RWPE2 (cell line): ENCODE measurements at places on chromosomes 4 and X.
A peak's percentile ranks its signal among the peaks of the same experiment; 100 is the strongest.

DNA sequence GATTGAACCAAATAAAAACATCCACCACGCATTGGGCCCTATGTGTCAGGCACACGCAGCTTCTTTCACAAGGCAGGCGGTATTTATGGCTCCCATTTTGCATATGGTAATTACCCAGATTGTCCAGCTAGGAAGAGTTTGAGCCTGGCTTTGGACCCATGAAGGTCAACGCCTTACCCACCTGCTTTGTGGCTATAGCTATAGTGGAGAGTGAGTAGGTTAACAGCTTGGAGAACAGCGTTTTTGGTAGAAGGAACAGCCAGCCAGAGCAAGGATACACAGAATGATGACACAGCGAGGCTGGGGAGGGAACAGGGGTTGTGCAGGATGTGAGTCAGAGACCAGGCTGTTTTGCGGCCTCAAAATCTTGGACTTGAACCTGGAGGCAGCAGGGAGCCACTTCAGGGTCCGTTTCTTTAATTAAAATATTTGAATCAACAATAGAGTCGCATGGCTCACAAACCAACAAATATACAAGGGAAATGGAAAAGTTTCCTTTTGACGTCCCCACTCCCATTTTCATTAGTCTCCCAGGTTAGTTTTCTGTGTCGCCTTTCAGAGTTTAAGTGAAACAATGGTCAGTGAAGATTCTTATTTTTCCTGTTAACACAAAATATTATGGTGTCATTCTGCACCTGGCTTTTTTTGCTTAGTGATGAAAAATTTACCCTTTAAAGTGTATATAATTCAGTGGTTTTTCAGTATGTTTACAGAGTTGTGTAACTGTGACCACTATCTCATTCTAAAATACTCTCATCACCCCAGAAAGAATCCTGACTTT lies 118.2 kb upstream of the STX18 start:
- DNase-seq: peak; percentile 73

GRCh38 chrX:54029529-54030143 lies 14.6 kb downstream of the PHF8 start:
- DNase-seq: no peak

GRCh38 chr4:76515975-76516843 lies 81.2 kb downstream of the SHROOM3 start:
- no peak for DNase-seq

DNA sequence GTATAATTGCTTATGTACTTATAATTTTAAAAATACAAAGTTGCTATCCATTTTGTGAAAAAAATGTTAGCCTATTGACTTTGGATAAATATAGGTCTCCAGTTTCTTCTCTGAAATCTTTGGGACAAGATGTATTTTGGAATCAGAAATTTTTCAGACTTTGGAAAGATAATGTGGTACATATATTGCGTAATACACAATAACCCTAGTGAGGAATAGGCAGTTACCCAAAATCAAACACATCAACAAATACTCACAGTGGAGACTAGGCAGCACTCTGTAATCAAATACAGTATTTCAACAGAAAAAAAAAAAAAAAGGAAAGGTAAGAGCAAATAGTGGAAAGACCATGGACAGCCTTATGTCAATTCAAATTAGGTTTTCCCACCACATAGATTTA lies 796.8 kb downstream of the ADGRL3 start:
- no peak for DNase-seq

- DNase-seq: no peak
These were observed 255.8 kb downstream of the SOX3 start for GRCh38 chrX:140249088-140249487.

- DNase-seq: no peak
These were observed 31.3 kb upstream of the GNRHR start for GRCh38 chr4:67785528-67785927.

- no peak for DNase-seq
These were observed 275.7 kb downstream of the STPG2 start for GRCh38 chr4:97867557-97868091.

GRCh38 chrX:136457303-136457917 lies 30.3 kb upstream of the BRS3 start:
- DNase-seq: no peak

GRCh38 chr4:152073351-152074087 lies 312.7 kb upstream of the GATB start:
- DNase-seq: no peak

DNA sequence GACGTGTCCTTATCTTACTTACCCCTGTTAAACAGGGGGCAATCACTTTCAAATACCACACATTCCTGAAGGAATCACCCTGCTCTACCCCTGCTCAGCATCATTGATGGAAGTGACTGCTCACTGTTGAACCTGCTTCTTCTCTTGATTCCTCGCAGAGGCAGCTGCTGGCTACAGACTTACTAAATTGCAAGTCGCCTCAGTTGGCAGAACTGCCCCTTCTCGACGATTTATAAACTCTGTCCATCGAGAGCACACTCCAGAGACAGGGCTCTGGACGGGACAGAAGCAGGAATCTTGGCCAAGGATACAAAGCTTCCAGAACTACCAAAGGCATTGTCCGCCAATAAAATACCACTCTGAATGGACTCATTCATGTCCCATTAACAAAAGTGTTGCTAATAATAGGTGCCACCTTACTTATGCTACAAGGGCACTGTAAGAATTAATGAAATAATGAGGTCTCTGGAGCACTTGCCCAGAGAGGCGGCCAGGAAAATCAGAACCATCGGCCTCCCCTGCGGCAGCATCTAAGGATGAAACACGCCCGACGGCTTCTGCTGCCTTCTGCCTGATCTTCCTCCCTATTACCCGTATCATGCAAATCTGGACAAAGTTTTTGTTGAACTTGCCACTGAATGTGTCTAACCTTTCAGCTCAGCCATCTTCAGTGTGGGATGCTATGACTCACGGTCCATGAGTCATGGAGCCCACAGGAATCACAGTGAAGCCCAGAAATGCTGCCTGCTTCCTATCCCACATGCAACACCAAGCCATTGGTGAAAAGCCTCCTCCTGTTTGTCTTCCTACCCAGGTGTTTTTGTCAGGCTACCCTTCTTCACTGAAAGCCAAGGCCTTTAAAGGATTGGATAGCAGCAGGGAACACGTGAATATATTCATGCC lies 164.9 kb downstream of the MAML3 start:
- DNase-seq: peak; percentile 85

DNA sequence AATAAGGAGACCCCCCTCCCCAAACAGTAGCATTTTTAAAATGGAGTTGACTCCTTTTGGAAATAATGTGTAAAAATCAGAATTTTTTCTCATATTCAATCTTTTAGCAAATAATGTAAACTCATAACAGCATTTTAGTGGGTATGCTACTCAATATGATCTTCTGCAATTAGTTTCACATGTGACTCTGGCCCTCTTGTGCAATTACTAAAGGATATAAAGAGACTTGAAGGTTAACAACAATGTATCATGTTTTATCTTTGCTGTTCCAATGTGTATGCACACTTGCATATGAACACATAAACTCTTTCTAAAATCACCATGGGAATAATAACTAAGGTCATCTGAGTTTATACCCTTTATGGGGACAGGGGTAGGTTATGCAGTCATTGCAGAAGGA lies 39.9 kb upstream of the RXFP1 start:
- no peak for DNase-seq

GRCh38 chr4:168647646-168648375 lies 151.0 kb downstream of the PALLD start:
- no peak for DNase-seq

- no peak for DNase-seq
These were observed 105.2 kb upstream of the FAM9A start for GRCh38 chrX:8906299-8906938.

DNA sequence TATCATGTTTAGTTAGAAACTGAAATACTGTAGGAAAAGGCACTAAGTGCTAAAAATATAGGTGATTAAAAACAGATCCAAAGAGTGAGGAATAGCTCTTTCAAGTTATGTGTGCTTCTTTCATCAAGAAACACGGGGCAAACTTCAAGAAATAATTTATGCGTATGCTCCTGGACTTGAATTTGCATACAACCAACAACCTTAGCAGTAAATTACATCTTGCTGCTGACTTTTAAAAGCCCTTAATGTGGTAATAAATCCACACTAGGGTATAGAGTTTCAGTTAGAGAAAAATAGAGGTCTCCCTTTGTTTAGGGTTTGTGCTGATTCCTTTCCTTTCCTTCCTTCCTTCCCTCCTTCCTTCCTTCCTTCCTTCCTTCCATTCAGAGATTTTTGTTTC lies 94.5 kb upstream of the GC start:
- no peak for DNase-seq

GRCh38 chrX:118726887-118727685 lies at the start of gene IL13RA1:
TSS of gene IL13RA1 (plus strand) at chrX:118727606. CDS start at chrX:118727639, 33 bp downstream.
- DNase-seq: peak; percentile 66

GRCh38 chrX:9980927-9981326 lies 13.8 kb downstream of the CLDN34 start:
- DNase-seq: no peak

- no peak for DNase-seq
These were observed 96.1 kb downstream of the MAMLD1 start for GRCh38 chrX:150459196-150459595.

GRCh38 chr4:23762551-23762950 lies 127.3 kb downstream of the PPARGC1A start:
- no peak for DNase-seq

- no peak for DNase-seq
These were observed 54.3 kb downstream of the GPRIN3 start for GRCh38 chr4:89253311-89253710.

DNA sequence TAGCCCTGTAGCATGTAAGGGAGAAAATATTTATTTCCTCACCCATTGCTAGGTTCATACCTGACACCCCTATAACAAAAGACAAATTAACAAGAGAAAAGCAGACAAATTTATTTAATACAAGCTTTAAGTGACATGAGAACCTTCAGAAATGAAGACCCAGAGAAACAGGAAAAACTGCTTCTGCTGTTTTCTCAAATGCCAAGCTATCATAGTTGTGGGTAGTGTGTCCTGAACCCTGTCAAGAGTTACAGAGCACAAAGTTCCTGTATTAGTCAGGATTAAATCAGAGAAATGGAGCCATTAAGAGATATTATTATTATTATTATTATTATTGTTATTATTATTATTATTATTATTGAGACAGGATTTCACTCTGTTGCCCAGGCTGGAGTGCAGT lies 17.5 kb downstream of the CCDC160 start:
- no peak for DNase-seq

DNA sequence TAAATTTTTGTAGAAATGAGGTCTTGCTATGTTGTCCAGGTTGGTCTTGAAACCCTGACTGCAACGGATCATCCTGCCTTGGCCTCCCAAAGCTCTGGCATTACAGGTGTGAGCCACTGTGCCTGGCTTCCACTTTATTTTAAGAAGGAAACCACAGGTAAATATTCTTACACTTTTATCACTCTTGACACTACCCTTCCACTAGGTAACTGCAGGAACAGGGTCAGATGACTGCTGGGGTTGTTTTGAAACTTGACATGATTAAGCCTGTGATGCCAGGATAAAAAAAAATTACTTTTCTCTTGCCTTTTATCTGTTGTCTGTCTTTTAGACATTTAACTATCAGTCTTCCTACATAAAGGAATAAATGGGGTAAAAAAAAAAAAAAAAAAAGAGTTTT lies 43.5 kb downstream of the COQ2 start:
- no peak for DNase-seq

DNA sequence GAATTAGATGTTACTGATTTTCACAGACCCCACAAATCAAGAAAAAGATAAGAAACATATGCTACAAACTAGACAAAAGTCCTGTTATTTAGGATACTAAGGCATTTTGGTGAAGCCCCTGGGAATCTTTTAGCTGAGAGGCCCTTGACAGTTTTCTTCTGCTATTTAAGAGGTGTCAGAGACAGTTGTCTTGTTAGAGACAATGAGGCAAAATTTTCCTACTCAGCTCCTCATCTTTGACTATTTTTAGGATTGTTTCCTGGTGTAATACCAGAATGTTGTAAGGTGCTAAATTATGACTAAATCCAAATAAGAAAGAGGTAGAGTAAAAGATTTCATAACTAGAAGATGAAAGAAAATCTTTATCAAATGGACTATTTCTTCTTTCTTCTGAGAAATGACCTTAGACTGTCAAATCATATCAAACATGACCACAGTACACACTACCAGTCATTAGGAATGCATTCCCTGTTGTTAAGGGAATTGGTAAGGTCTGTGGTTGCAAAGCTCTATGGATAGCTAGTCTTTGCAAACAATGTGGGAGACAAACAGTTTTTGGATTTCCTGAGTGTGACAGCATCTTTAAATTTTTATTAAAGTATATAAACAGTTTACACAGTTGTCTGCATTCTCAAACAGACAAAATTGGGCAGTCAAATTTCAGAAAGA lies 926.1 kb downstream of the ADGRL3 start:
- no peak for DNase-seq

- no peak for DNase-seq
These were observed 518 bp upstream of the CNKSR2 start for GRCh38 chrX:21373637-21374162.

DNA sequence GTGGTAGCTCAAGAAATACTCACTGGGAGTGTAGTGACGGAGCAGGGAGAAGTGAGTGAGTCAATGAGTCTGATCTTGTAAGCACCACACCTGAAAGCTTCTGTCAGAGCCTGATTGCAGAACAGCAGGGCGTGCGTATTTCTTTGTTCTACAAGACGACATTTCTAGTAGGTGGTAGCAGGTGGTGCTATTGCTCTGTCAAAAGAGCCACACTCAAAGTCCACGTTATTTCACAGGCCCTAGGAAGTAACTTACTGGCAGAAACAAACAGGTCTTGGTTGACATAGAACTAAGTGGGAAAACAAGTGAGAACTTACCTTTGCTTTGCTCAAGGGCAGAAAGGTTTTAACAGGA lies 46.4 kb upstream of the SPRY1 start:
- no peak for DNase-seq

GRCh38 chrX:110146521-110146920 lies 143.6 kb downstream of the TMEM164 start:
- no peak for DNase-seq

DNA sequence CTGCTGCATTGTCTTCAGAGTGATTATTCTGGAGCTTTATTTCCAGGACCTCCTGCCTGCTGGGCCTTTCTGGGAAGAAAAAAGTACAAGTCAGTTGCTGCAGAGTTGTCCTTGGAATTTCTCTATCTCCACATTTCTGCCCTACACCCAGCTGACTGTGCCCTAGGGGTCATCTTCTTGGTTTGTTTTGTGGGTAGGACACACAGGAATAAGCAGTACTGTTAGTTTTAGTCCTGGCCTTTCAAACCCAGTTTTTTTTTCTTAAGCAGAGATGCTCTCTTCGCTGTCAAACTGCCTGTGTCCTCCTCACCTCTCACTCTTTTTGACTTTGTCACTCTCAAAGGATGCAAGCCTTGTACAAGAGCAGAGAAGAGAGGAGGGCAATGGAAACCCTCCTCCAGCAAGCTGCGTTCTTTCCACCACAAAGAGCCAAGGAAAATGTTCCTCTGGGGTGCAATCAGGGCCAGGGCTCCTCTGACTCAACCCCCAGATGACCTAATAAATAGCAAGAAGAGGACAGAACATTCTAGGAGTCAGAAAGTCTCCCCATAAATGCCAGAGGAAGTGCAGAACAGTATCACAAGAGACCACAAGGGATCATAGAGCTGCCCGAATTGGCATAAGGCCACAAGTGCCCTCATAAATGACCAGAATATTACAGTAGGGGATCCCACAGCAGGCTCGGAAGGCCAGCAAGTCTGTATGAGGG lies 186.2 kb downstream of the RCHY1 start:
- no peak for DNase-seq
